NCI-H226 (cell line): ENCODE measurements at places on chromosomes 11 and 22.
A peak's percentile ranks its signal among the peaks of the same experiment; 100 is the strongest.

DNA sequence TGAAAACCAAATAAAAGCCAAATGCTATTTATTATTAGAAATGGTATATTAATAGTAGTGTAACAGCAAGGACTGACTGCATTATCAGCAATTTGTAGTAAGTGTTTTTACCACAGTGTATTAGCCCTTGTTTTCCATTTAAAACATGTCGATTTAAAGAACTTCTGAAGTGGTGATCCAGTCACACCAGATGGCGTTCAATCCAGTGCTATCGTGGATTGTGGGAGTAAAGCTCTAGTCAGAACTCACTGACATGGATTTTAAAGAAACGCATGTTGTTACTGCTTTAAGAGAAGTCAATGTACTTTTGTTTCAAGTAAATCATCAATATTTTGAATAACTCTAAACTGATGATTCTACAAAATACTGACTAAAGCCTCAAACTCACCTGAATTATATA, 51.1 kb downstream of the LARGE2 start:
- no peak for DNase-seq

DNA sequence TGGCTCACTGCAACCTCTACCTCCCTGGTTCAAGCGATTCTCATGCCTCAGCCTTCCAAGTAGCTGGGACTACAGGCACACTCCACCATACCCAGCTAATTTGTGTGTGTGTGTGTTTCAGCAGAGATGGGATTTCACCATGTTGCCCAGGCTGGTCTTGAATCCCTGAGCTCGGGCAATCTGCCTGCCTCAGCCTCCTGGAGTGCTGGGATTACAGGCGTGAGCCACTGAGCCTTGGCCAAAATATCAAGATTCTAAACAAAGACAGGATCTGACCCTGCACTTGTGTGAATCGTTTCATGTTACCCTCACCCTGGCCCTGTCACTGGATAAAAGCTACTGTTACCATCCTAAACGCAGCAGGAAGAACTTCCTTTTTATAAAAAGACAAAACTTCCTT, 15.6 kb upstream of the THY1 start:
- no peak for DNase-seq

DNA sequence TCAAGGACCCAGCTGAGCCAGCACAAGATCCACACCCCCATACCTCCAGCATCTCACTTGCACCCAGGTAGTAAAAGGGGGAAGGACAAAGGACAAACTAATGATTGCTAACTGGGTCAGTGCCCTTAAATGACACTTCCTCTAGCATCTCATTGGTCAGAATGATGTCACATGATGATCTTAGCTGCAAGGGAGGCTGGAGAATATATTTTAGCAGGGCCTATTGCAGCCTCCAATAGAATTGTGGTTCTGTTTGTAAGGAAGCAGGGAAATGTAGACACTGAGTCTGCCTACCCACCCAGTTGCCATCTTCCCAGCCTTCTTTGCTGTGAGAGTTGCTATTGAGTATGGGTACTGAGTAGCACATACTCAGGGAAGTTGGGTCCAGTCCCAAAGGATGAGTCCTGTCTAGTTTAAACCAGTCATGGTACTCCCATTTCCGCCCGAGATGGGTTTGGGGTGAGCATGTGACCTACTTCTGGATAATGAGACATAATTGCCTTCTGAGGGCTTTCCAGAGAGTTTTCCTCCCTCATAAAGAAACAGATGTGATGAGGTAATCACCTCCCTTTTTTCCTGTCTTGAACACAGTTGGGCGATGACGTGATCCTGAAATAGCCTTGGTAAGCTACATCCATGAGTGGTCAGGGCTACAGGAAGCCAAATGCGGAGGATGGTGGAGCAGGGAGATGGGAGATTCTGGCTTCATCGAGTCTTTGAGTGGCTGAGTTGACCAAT, 5.5 kb upstream of the DNAL4 start:
- DNase-seq, result peak; percentile 34

GRCh38 chr11:69374110-69374945, 80.4 kb downstream of the MYEOV start:
- DNase-seq, result no peak

GRCh38 chr11:131370901-131371790, 731 bp downstream of the NTM start:
- no peak for DNase-seq

- no peak for DNase-seq
Observed at GRCh38 chr11:73186294-73186850, 31.7 kb upstream of the P2RY2 start.

DNA sequence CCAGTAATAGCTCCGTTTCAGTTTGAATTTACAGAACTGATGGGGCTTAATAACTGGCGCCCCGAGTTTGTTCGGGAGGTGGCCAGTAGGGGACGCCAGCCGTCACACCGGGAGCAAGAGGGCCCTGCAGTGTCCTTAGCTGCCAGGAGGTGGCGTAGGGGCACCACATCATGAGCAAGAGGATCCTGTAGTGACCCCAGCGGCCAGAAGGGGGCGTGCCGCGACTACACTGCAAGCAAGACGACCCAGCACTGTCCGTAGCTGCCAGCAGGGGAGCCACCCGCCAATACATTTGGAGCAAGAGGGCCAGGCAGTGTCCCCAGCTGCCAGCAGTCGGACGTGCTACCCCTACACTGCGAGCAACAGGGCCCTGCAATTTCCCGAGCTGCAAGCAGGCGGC, 663.7 kb upstream of the B3GAT1 start:
- no peak for DNase-seq

DNA sequence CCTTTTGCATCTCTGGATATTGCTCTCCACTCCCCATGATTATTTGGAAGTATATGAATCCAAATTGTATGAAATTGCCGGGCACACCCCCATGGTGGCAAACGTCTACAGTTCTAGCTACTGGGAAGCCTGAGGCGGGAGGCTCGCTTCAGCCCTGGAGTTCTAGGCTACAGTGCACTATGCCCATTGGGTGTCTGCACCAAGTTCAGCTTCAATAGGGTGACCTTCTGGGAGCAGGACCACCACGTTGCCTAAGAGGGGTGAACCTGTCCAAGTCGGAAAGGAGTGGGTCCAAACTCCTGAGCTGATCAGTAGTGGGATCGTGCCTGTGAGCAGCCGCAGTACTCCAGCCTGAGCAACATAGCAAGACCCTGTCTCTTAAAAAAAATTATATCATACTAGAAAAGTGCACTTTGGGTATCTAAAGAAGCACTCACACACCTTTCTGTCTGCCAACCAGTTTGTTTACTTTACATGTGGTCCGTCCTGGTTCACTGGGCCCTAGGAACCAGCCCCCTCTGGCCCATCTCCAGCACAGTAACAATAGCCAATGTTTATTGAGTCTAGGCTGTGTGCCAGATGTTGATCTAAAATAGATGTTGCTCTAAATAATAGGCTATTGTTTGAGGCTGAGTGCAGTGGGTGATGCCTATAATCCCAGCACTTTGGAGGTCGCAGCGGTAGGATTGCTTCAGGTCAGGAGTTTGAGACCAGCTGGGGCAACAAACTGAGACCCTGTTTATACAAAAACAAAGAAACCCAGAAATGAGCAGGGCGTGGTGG, 16.4 kb upstream of the KAT5 start:
- DNase-seq, result no peak

DNA sequence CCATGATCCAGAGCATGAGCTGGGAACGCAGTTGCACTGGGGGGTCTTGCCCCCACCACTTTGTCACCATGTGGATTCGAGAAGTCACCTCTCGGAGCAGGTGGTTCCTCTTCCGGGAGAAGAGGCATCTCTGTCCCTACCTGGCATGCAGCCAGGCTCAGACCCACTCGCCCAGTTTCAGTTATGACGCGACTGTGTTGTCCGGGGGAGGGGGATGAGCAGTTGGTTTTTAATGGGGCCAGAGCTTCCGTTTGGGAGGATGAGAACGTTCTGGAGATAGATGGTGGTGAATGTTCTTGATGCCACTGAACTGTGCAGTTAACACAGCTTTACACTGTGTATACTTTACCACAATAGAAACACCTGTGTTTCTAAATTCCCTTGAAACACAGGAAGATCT, 41.5 kb downstream of the DHCR7 start:
- DNase-seq, result no peak

DNA sequence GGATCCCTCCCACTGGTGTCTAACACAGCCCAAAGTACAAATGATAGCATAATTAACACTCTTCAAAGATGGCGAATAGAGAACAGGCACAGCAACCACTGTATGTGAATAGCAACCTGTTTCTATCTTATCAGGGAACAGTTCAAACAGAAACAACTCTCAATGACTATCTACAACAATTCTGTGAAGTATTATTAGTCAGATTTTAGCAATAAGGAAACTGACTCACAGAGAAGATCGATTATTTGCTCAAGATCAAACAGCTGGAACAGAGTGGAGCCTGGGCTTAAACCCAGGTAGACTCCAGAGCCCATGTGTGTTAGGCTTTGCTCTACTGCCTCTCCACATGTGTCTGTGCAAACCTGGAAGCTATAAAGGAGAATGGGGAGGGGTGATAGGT, 88.7 kb downstream of the C11orf58 start:
- no peak for DNase-seq

DNA sequence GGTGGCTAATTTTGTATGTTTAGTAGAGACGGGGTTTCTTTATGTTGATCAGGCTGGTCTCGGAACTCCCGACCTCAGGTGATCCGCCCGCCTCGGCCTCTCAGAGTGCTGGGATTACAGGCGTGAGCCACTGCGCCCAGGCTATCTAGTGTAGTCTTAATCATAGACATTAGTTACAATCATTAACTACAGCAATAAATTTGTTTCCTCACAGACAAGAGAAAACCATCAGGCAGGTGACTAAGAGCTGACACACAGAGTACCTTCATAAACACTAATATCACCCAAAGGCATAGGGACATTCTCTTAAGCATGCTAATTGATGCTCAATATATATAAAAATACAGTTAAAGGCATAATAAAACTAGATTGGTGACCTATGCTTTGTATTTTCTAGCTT, 19.4 kb downstream of the SDHD start:
- DNase-seq, result no peak

DNA sequence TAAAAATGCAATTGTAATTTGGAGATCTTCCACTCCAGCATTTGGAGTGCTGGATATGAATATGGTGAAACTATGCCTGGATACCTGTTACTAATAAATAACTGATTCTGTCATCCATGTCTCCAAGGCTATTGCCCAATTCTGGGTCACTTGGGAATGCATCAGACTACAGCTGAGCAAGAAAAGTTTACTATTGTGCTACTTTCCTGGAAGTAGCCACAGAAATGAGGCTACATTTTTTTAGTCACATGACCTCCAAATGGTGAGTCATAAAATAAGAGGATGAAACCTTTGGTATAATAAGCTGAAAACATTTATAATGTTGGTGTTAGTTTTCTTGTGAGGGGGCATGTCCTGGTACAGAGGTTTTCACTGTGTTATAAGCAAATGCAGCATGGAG, 44.4 kb downstream of the DCDC1 start:
- DNase-seq, result peak; percentile 65

- DNase-seq, result no peak
Observed at GRCh38 chr22:37739611-37740049, 42.8 kb downstream of the TRIOBP start.

GRCh38 chr11:128614026-128614425, 26.7 kb upstream of the ETS1 start:
- no peak for DNase-seq

- no peak for DNase-seq
Observed at GRCh38 chr11:44718612-44719390, 8.0 kb upstream of the TSPAN18 start.

- no peak for DNase-seq
Observed at GRCh38 chr11:46279126-46280099, 2.0 kb downstream of the CREB3L1 start.

GRCh38 chr11:117096201-117096991, 1.8 kb downstream of the SIK3 start:
- DNase-seq, result no peak

- DNase-seq, result no peak
Observed at GRCh38 chr11:11782532-11783110, 59.2 kb upstream of the USP47 start.

GRCh38 chr11:12674571-12674935, 332 bp downstream of the TEAD1 start:
- no peak for DNase-seq

- DNase-seq, result no peak
Observed at GRCh38 chr11:133913761-133914160, 43.0 kb downstream of the IGSF9B start.

- no peak for DNase-seq
Observed at GRCh38 chr11:57942808-57943207, 80.9 kb upstream of the OR9Q1 start.

DNA sequence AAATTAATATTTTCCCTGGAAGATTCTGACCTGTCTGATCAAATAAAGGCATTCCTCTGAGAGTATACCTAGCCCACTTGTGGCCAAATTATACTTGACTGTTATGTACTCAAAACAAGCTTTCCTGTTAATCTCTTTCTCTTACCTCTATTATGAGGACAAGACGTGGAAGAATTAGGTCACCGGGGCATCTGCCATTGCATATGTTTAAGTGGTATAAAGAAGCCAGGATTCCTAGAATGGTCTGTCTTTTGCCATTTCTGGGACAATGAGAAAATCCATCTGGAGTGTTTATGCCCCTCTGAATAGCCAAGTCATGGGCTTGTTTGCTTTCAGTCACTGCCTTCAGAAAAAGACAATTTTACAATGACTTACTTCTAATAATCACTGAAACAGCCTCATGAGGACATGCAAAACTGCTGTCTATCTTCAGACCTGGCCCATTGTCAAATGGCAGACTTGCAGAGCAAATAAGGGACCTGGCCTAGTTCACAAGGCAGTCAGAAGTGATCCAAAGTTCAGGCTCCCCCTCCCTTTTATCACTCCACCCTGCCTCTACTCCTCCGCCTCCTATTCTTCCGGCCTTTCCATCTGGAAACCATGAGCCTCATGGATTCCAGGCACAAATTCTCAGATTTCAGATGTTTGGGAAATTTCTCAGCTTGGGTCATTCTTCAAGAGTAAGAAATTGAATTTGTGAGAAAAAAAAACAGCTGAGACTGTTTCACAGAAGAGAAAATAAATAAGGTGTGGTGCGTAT, 128.1 kb upstream of the LDLRAD3 start:
- no peak for DNase-seq

DNA sequence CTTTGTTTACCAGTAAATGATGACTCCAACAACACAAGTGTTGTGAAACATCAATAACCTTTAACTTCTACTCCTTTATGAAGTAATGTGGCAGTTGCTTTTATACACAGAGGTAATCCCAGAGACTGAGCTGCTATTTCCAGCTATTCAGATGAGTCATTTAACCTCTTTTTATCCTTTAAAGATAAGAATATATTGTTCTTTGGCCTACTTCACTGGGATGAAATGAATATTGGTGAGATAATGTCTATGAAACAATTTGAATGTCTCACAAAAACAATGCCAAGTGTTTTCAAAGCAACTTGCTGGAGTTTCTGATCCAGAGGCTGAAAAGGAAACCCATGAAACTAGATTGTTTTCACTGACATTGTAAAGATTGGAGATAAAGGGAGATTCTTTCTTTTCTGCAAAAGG, 564.4 kb upstream of the LUZP2 start:
- peak; percentile 84 for DNase-seq

GRCh38 chr11:124946735-124947141, 7.3 kb upstream of the CCDC15 start:
- DNase-seq, result peak; percentile 49

DNA sequence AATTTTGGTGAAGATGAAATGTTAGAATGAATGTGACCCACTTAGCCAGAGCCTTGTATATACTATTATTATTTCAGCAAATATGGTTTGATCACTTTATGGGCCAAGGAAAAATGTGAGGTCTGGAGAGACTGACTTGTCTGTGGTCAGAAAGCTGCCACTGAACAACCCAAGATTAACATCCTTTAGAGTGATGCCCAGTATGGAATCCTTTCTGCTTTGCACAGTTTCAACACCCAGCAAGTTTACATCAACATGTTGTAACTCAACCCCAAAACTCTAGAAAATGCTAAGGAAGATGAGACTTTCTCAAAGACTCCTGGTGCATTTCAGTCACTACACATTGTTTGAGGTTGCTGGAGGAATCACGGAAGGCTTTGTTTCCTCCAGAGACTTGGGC, 107.7 kb downstream of the SNX19 start:
- DNase-seq, result no peak
